Colonic mucosa (tissue), 4 donors: ENCODE measurements at places on chromosomes 12 and 14. TPM values are rescaled to one million over a fixed set of nuclear protein-coding genes. Genes with fewer than 3 reads are reported as not detected.
A peak's percentile ranks its signal among the peaks of the same experiment; 100 is the strongest.

Gene BICD1
- 4.2 TPM for total RNA-seq

GRCh38 chr12:93061473-93062419 lies 132.7 kb upstream of the EEA1 start:
- DNase-seq, result no peak

DNA sequence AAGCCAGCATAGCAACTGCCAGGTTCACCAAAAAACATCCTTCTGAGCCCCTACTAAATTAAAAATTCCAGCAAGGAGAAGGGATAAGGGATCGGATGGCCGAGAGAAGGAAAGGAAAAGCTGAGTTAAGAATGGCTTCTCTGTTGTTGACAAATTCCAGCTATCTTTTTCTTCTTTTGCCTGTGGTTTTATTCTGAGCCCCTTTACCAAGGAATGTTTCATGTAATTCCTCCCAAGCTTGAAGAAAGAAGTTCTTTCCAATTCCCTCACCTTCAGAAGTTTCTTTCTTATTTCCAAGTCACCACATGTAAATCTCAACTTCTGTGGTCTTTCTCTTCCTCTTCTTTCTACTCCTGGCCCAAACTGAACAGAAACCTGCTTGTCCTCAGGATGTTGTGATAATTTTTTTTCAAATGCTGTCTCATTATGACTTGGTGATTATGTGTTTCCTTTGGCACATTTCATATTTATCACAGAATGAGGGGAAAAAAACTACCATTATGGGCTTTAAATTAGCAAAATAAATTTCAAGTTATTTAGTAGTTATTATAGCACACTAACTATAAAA lies 40.0 kb downstream of the FGD6 start:
- DNase-seq, result no peak

Gene NFE2
- total RNA-seq, result 0.30 TPM

GRCh38 chr12:132818562-132818961 lies 10.1 kb downstream of the GOLGA3 start:
- DNase-seq, result no peak

DNA sequence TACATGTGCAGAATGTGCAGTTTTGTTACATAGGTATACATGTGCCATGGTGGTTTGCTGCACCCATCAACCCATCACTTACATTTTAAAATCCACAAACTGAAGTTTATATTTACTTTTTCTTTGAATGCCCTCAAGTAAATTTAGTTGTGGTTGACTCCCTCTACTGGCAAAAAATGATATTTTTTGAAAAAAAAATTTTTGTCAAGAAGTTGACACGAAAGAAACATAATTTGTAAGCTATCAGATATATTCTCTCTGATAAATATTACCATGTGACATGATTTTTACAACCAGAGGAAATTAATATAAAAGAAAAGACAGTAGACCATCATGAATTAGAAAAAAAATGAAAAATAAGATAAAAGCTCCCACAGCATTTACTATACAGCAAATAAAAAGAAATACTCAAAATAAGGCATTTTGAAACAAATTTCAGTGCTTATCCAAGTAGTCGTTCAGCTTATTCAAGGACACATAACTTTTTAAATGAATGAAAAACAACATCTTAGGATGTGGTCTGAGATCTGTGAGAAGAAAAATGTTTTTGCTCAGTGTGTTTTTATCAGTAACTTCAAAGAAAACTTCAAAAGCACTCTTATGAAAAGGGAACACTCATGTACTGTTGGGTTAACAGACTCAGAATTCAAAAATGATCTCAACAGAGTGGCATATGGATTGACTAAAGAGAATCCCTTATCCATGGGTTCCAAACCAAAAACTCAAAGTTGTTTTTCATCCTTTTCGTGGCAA lies 30.0 kb upstream of the GRIP1 start:
- no peak for DNase-seq

Gene CNTN1
- total RNA-seq, result 4.4 TPM

DNA sequence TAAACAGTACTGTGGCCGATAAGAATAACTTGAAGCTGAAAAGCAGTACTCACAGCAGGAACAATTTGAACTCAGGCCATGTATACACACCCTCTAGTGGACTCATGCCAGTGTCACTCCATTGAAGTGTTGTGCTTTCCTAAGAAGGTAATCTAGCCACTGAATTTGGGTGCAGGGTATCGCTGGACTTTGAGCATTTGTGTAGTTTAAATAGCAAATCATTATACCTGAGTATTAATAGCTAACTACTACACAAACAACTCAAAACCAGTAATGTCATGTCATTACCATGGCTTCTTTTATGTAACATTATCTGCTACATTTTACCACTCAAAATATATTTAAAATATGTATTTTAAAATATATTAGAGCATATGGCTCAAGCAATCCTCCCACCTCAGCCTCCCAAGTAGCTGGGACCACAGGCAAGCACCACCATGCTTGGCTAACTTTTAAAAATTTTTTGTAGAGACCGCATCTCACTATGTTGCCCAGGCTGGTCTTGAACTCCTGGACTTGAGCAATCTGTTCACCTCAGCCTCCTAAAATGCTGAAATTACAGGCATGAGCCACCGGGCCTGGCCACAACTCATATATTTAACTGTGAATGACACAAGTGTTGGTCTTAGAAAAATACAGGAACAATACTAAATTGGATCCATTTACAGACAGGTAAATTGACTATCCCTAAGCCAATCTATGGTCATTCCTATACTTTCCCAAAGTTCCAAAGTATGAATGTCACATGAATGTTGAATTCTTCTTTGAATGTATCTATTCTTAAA lies 25.6 kb upstream of the ARID4A start:
- peak; percentile 36 for DNase-seq

DNA sequence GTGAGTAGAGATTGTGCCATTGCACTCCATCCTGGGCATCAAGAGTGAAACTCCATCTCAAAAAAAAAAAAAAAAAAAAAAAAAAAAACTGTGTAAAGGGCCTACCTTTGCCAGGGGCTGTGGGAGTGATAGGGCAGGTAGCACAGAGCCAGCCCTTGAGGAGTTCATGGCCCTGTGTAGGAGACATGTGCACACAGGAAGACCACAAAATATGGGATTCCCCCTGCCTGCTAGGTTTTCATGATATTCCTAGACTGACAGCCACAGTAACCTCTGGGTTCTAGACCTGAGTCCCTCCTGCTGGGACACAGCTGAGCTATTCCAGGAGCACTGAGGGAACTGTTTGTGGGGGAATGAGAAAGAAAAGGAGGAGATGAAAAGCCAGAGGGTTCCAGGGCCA lies 8.3 kb upstream of the SPTSSA start:
- DNase-seq, result no peak

Gene AP5M1
- 91.8 TPM for total RNA-seq

DNA sequence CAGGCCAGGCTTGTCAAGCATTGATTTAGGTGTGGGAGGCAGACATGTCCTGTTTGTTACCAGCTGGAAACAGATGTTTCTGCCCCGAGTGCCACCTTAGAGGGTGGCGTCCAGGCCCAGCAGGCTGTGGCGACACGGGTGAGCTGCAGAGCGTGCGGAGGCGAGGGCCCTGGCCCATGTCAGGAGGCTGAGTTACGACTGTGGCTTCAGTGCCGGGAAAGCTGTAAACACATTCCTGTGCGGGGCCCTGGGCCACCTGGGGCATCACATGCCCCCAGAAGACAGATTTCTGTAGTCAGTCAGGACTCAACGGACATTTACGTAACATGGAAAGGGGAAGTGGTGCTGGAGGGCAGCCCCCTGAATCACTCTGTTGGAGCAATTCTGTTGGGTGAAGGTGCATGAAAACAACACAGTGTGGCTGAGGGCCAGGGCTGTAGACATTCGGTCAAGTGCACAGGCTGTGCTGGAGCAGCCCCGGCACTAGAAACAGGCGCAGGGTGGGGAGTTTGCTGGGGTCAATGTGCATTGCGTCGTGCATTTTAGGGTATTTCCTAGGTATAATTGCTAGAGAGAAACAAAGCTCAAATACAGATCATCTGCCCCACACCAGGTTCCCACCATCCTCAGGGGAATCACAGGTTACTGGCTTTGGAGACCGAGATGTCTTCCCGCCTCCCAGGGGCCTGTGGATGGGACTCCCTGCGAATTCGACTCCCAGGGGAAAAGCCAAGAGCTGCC lies 291.8 kb downstream of the TMEM121 start:
- no peak for DNase-seq

Gene KCNA1
- total RNA-seq, result not detected

Gene FGF23
- not detected for total RNA-seq

- DNase-seq, result no peak
These were observed 67.6 kb downstream of the PIWIL1 start for GRCh38 chr12:130405332-130405731.

GRCh38 chr12:110533607-110534006 lies 31.5 kb downstream of the RAD9B start:
- DNase-seq, result no peak

Gene CDCA3
- total RNA-seq, result 63.7 TPM

Gene C14orf180
- total RNA-seq, result 0.13 TPM

DNA sequence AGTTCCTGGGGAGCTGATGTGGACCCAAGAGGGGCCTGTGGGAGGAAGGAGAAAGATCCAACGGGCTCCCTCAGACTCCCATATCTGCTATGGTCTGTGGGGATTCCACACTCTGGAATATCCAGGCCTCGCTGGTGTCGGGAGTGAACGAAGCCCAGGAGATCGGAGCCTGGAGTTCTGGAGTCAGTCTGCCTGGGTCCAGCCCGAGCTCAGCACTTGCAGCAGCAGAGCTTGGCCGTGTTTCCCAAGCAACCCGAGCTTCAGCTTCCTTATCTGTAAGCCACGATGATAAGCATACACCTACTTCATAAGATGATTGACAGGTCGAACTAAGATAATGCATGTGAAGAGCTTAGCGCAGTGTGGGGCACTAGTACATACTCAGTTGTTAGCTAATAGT lies 10.1 kb downstream of the LTBP2 start:
- no peak for DNase-seq

DNA sequence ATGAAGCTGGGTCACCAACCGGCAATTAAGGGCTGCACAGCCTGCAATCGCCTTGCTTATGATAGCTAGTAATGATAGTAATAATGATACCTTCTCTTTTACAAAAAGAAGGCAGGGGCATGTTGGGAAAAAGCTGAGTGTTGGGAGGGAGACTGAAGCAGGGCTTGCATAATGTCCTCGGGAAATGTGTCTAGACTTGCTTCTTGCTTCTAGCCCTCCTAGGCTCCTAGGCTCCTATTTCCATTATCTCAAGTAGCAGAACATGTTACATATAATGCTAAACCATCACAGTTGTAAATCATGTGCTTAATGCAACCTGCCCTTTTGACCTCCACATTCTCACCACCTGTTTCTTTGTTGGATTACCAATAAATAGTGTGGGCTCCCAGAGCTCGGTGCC lies 18.7 kb downstream of the RERGL start:
- DNase-seq, result no peak

- no peak for DNase-seq
These were observed 91.9 kb downstream of the BICD1 start for GRCh38 chr12:32198555-32198954.

DNA sequence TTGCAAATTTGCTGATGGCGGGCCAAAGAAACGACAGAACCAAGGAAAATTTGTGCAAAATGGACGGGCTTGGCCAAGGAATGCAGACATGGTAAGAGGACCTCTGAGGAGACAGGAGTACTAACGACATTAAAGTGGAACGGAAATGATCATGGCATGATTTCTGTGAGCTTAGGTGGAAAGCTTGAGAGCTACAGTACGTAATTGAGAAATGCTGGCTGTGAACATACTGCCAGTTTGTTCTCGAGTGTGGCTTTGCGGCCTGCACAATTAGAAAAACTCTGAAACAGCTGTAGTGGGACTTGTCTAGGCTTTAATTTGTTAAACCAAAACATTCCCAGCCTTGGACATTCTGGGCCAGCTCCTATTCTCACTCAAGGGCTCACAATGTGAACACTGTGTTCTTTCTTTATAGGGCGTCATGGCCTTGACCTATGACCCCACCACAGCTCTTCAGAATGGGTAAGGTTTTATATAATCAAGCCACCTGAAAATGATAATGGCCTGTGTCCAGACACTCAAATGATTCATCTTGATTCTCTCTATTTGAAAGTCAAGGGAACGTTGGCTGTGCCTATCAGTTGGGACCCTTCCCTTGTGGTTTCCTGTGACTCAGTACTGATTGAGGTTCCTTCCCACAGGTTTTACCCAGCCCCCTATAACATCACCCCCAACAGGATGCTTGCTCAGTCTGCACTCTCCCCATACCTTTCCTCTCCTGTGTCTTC lies 48.5 kb downstream of the BAZ2A start:
- no peak for DNase-seq

Gene KCNJ8
- 1.8 TPM for total RNA-seq

DNA sequence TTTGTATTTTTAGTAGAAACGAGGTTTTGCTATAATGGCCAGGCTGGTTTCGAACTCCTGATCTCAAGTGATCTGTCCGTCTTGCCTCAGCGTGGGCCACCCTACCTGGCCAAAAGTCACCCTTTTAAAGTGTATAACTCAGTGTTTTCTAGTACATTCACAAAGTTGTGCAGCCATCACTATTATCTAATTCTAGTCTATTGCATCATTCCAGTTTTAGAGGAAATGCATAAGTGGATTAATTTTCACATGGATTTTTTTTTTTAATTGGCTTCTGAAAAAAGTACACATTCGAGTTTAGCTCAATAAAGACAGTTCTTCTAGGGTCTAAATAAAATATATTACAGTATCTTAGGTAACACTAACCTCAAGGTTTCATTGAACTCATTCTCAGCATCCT lies 3.7 kb downstream of the DEPDC4 start:
- DNase-seq, result no peak

GRCh38 chr12:103858953-103859601 lies 18.0 kb upstream of the NT5DC3 start:
- DNase-seq, result peak; percentile 85

Gene NXPH4
- 0.27 TPM for total RNA-seq

GRCh38 chr12:4120316-4120917 lies 153.1 kb upstream of the CCND2 start:
- DNase-seq, result peak; percentile 10

DNA sequence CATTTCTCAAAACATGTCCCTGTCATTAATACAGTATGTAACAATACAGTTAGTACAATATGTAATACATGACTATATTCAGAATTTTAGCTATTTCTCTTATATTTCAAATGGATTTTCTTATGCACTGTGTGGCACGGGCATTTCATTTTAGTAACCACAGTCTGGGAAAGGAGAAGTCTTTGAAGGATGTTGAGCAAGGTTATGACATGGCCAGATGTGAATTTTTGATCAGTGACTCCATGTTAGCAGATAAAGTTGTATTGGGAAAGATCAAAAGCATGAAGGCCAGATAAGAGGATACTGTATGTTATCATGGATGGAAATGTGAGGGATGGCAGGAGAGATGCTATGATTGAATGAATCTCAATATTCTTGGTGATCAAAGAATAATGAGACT lies 285.2 kb downstream of the NAV3 start:
- DNase-seq, result no peak

GRCh38 chr12:9725213-9725870 lies 7.6 kb downstream of the CLECL1 start:
- DNase-seq, result no peak

GRCh38 chr14:30620178-30620577 lies 1.9 kb upstream of the SCFD1 start:
- DNase-seq, result no peak

DNA sequence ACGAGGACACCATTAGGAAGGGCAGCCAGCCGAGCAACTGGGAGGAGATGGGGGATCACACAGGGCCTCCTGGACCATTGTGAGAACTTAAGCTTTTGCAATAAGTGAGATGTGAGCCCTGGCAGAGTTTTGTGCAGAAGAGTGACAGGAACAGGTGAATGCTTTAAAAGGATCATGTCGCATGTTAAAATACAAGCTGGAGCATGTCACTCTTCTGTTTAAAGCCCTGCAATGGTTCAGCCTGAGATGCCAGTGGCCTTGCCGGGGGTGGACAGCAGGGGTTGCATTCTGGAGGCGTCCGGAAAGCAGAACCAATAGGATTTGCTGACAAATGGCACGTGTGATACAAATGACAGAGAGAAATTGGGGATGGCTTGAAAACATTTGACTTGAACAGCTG lies 137.5 kb upstream of the RFLNA start:
- DNase-seq, result no peak

Gene ERC1
- 26.9 TPM for total RNA-seq
